Heart left ventricle (tissue), 16 donors: ENCODE measurements at places on chromosomes 12 and 14. TPM values are rescaled to one million over a fixed set of nuclear protein-coding genes. Genes with fewer than 3 reads are reported as not detected.

DNA sequence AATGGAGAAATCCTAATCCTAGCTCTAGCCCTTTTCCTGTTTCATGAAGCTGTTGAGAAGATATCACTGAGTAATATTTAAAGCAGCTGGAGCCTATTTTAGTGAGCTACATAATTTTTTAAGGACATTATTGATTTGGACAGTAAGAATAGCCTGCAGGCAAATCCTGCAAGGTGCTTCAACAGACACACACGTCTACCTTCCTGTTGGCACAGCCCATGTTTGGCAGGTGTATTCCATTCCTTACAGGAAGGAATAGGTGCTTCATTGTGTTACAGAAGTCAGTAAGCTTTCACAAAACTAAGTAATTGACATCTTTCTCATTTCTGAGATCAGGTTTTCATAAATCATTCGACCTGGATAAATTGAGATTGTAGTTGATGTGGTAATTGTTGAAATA lies 50.6 kb downstream of the FOXA1 start:
- no peak for DNase-seq

DNA sequence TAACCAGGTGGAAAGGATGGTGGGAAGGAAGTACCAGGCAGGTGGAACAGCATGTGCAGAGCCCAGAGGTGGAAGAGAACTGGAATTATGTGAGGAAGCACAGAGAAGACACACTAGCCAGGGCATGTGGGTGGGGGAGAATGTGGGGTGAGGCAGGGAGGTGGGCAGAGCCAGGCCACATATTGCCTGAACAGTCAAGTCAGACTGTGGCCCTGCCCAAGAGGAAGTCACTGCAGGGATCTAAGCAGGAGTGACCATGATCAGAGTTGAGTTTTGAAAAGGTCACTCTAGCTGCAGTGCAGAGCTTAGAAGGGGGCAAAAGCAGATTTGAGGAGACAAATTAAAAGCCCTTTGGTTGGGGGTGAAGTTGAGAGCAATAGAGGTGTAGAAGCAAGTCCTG lies 114.0 kb upstream of the SLC38A2 start:
- DNase-seq = no peak

DNA sequence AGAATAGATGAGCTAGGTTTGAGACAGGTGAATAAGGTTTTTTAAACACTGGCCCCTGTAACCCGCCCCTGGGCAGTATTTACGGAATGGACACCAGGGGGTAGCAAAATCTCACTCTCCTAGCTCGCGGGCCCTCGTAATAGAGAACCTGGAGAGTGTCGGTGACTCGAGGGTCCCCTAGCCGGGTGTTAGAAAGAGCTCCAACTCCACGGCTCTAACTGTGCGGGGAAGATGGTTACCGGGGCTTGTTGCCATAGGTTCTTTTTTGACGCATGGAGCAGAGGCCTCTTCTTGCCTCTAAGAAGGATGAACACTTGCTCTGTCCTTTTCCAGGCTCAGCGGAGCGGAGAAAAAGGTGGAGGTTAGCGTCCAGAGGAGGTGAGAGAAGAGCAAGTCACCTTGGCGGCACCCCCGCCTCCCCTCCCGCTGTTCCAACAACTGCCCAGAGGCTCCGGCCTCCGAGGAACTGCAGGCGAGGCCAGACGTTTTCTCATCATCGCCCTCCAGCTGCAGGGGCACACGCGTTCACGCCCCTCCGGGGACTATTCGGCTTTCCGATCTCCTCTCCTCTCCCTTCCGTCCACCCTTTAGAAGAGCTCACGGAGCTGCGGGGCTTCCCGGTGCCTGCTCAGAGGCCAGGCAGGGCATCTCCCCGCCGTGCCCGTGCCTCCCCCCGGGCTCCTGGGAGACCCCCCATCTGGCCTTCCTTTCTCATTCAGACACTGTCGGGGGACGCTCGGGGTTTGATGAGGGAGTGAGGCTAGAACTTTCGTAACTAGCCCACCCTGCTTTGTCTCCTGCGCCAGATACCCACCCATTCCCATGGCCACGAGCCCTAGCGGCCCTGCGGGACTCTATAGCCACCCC lies 1.4 kb upstream of the ARHGEF40 start:
- DNase-seq = peak; percentile 69

Gene AMDHD1
- 0.72 TPM for polyA plus RNA-seq

DNA sequence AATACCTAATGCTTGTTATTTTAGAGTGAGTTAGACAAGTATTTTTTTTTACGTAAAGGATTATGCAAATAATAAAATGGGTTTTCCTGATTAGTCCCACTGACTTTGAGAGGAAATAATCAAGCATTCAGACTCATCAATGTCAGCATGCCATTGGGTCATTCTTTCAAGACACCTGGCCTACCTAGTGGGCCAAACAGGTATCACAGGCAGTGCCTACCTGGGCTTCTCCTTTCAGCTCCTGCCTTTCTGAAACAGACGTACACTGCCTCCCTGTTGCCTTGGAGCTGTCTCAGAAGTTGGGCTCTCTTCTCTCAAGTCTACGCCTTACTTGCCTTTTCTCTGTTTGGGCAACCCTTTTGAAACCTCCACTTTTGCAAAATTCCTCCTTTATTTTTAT lies 545.6 kb downstream of the SNAPC1 start:
- no peak for DNase-seq

DNA sequence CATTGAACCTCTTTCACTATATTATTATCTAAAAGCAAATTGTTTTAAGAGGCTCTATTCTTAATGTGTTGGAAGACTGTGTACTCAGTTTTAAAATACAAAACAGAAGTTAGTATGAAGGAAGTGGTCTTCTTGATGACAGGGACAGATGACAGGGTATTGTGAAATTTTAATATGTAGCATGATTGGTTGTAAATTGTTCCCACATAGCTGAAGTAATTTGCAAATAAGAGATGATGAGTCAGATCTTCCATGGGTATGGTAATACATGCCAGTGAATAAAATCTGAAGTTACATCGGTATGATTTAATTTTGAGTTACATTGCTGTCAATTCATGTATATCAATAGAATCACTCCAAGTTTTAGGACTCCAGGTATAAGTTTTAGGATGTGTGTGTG lies 454.8 kb downstream of the AEBP2 start:
- DNase-seq = no peak

- no peak for DNase-seq
These were observed 2.0 kb downstream of the SCFD1 start for GRCh38 chr14:30624132-30624423.

Gene IL23A
- 0.29 TPM for polyA plus RNA-seq

Gene PDE6H
- polyA plus RNA-seq = not detected

Gene SLCO1C1
- 0.57 TPM for polyA plus RNA-seq

DNA sequence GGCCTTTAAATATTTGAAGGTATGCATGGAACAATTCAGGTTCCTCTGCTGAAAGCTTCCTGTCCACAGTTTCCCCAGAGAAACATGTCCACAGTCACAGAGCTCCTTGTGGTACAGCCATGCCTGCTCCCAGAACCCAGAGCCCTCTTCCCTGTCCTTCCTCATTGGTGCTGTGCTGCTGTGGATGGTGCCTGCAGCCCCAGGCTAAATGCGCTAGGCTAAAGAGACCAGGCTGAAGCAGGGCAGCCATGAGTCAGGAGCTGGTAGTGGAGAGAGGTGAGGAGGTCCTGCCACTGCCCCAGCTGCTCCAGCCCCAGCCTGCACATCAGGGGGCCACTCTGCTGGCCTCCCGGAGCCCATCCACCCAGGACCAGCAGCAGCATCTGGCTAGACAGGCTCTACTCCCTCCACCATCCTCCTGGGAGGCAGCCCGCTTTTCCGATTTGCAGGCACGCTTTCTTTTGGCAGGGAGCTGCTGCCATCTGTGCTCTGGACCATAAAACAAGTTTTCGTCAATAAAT lies 65.4 kb upstream of the DDX11 start:
- DNase-seq = no peak

GRCh38 chr12:60106214-60106613 lies 510.4 kb downstream of the SLC16A7 start:
- DNase-seq = no peak

GRCh38 chr12:110005319-110005973 lies 6.2 kb downstream of the ANKRD13A start:
- no peak for DNase-seq

- DNase-seq = peak; percentile 76
These were observed at the start of gene MGST1 for GRCh38 chr12:16347391-16348298. TSS of gene MGST1 (plus strand) at chr12:16347645. CDS start at chr12:16354253, 6,608 bp downstream.

Gene SDR9C7
- polyA plus RNA-seq = not detected

DNA sequence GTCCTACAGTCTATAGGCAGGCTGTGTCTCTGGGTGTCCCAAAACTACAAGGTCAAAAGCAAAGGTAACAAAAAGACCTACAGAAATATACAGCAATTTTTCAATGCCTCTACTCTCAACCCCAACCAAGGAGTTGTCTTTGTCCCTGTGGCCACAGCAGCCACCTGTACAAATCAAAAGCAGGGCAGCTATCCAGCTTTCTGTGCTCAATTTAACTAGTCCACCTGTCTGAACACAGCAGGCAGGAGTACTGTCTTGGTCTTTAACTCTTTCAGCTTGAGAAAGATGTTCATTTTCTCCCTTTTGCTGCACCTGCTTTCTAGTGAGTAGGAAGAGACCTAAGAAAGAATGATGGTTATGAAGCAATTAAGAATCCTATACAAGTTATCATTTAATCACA lies 19.7 kb downstream of the GDF11 start:
- DNase-seq = no peak

Gene AMIGO2
- 1.5 TPM for polyA plus RNA-seq

Gene FAIM2
- 5.0 TPM for polyA plus RNA-seq

Gene SLC17A8
- polyA plus RNA-seq = not detected

Gene HOXC10
- polyA plus RNA-seq = not detected

Gene NRIP2
- 2.1 TPM for polyA plus RNA-seq

DNA sequence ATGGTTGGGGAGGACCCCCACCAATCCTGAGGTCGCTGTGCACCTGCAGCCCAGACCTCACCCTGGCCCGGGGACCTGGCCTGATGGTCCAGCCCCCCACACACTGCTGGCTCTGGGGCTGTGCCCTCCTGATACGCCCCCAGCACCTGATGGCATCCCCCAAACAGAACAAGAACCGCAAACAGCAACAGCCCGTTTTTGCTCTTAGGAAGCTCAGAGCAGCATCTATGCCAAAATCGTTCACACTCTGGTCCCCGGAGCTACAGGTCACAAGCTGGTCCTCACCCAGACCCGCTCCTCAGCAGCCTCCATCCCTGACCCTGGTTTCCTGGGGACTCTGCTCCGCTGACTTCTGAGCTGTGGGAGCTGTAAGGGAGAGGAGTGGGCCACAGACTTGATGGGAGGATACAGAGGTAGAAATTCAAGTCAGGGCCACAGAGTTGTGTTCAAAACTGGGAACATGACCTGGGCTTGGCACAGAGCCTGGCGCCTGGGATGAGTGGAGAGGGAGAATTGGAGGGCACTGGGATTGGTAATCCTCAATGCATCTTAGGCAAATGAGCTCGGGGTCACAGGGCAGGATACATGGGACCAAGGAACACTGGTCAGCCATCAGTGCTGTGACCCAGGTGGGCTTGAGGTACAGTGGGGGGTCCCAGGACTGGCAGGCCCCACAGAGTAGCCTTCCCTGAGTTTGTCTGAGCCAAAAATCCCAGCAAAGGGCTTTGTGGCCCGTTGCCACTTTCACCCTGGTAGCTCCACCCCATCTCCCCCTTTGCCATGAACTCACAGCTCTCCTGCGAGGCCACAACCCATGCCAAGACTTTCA lies 170.9 kb upstream of the RTL1 start:
- no peak for DNase-seq

- no peak for DNase-seq
These were observed 254.7 kb downstream of the EGLN3 start for GRCh38 chr14:33696165-33696564.

DNA sequence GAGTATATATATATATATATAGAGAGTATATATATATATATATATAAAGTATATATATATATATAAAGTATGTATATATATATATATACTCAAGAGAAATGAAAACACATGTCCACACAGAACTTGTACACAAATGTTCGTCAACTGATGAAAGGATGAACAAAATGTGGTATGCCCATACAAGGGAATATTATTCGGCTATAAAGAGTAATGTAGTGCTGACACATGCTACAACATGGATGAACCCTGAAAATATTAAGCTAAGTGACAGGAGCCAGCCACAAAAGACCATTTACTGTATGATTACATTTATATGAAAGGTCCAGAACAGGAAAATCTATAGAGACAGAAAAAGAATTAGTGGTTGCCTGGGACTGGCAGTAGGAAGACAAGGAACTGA lies 19.5 kb downstream of the LIMA1 start:
- DNase-seq = no peak

- peak; percentile 67 for DNase-seq
These were observed 88.3 kb downstream of the OTOGL start for GRCh38 chr12:80187660-80188090.

DNA sequence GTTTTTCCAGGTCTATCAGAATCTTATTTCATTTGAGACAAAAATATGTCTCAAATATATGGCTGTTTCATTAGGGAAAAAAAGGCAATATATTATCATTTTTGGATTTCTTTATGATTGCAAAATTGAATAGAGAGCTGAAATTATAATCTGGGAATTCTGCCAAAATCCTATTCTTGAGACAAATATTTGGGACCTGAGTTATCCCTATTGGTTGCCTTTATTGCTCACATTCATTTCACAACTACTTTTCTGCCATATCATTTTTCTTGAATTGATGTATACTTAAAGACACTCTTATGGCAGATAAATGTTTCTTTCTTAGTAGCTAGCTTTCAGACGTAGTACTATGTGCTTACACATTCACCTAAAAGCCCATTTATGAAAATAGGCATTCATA lies 241.6 kb upstream of the NOVA1 start:
- no peak for DNase-seq

DNA sequence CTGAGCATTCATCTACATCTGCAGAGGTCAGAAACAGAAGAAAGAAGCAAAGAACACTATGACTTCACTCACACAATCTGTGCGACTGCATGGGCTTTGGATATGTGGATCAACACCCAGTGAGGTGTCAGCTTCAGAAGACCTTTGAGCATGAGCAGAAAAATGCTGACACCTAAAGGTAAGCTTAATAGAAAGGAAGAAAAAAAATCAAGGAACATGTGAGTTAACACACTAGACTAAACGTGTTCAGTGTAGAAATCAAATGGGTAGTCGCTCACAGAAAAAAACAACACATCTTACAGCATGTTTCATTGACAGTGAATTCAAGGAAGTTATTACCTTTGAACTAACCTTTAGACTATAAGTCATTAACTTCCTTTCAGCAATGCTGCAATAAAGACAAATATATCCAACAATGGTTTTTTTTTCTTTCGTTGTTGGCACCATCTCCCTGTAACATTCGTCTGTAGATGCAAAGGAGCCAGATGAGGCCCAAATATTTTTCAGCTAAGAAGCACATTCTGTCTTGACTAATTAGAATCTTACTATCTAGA lies 30.9 kb downstream of the RTRAF start:
- DNase-seq = no peak

GRCh38 chr14:55207832-55208231 lies 16.4 kb upstream of the DLGAP5 start:
- no peak for DNase-seq
